K562 (cell line): ENCODE measurements at places on chromosomes 7 and 10. TPM values are rescaled to one million over a fixed set of nuclear protein-coding genes. Genes with fewer than 3 reads are reported as not detected.

PNLIPRP1 gene
- 0.60 and 1.1 TPM in 2 replicates for total RNA-seq

STOX1 gene
- total RNA-seq: 0.29 and 0.42 TPM in 2 replicates

TBX20 gene
- not detected in 2 replicates for total RNA-seq

DNA sequence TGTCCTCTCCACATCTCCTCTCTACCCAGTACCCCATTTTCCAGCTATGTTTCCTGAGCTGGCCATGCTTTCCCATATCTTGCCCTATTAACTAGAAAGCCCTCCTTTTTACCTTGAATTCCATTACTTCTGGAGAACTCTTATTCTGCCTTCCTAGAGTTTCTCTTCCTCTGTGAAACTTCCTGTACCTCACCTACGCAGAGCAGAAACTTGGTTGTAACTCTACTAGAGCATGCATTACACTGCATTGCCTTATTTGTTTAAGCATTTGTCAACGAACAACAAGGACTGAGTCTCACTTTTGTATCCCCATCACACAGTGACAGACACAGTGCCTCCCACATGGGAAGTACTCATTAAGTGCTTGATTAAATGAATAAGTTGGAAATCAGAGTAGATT is 36.4 kb downstream of the VCL start:
- DNase-seq: no peak

- DNase-seq: no peak
Measured at GRCh38 chr7:98110249-98111022, 3.8 kb downstream of the LMTK2 start.

DNA sequence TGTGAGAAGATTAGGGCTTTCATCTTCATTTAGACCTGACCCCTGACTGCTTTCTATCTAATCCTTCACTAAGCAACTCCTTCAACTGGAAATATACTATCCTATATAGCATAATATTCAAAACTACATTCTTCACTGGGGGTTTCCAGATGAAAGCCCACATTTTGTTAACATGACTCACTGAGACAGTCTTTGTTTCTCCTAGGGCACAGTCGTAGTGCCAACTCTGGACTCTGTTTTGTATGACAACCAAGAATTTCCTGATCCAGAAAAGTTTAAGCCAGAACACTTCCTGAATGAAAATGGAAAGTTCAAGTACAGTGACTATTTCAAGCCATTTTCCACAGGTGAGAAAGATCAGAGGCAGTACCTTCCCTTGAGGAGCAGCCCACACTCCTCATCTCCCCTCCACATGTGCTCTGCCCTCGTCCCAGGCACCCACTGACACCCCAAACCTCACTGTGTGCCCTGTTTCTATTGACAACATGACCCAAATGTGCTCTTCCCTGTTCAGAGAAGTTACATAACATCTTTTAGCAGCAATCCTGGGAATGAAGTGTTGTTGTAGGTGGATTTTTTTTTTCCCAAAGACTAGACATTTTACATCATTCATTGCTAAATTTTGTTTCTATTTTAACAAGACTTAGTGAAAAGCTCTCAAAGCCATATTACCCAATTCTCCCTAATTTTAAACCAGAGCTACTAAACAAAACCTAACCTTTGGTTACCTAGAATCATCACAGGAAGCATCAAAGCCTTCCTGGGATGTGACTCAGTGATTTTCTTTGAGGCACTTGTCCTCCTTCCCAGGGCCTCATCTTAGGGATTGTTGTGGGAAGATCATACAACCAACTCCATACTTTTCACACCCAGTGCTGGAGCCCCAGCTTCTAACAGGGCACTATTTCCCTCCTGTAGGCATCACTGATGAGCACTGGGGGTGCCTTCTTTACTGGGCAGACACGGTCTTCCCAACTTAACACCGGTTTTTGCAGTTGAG is 10.7 kb downstream of the CYP2E1 start:
- no peak for DNase-seq
